ENCODE measurements at places on chromosomes 11 and 22.
A peak's percentile ranks its signal among the peaks of the same experiment; 100 is the strongest.

- DNase-seq = no peak
These were observed 590 bp downstream of the ATG13 start for GRCh38 chr11:46617972-46618314.

DNA sequence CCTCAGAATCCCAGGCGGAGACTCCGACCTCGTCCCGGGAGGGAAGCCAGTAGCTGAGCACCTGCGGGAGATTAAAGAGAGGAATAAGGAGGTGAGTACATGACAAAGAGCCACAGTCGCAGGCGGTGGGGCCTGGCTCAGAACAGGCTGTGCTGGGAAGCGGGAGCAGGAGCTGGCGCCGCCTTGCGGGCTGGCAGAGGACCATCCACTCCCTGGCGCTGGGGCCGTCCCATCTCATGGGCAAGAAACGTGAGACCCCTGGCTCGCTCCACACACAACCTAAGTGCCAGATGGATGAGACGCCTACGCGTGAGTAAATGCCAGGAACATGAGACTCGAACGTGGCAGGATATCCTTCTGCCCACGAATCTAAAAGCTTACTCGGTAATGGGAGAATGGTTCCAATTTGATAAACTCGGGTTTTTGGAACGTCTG, 6.3 kb downstream of the CEND1 start:
- DNase-seq = peak; percentile 81

DNA sequence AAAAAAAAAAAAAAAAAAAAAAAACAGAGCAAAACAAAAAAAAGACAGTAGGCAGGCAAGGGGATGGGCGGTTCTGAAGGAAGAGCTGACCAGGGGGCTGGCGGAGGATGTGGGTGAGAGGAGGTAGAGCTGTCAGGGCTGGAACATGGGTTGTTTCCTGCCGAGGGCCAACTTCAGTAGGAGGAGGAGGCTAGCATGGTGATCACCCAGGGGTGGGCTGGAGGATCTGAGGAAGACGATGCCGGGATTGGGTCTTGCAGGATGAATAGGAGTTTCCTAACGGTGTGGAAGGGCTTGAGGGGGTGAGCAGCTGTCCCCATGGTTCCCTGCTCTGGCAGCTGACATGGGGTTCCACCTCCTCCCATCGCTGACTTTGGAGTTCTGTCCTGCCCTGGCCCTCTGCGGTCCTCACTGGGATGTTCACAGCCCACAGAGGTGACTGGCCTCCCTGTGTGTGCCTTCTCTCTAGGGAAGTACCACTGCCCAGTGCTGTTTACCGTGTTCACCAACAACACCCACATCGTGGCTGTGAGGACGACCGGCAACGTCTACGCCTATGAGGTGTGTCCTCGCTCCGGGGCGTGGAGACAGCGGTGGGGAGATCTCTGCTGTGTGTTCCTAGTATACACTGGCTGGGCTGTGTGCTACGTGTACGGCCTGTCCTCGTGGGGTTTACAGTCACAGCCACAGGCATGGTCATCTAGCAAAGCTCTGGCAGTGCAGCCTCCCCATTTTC, 15.2 kb downstream of the PPIL2 start:
- DNase-seq = no peak

GRCh38 chr11:65592858-65593517, 2.6 kb downstream of the KCNK7 start:
- DNase-seq = no peak

DNA sequence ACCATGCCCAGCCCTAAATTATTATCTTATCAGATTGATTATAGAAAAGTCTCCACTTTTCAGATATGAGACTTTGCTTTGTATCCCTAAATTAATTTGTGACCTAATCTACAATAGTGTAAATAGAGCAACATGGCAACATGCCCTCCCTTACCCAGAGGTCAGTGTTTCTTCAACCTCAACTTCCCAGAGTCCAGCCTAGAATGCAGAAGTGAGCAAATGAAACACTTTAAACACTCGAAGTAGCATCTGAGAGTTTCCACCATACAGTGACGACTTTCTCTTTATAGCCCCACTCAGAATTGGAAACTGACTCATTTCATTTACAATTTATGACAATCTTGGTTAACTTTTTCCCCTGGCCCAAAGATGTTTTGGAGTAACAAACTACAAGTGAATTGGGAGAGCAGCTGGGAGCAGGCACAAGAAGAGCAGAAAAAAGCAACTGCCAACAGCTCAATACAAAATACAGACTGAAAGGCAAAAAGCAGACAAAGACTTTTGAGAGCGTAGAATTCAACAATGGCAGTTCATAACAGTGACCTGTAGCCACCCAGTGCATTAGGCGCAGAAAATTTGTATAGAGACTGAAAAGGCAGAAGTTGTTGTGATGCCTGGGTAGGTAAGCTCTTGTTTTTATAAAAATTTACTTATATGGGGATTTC, 10.1 kb upstream of the BLID start:
- DNase-seq = no peak

Data from NCI-H524 treated with DMSO at 0.1 percent for 48 hours (cell line).